ENCODE measurements at places on chromosomes 4 and X.

DNA sequence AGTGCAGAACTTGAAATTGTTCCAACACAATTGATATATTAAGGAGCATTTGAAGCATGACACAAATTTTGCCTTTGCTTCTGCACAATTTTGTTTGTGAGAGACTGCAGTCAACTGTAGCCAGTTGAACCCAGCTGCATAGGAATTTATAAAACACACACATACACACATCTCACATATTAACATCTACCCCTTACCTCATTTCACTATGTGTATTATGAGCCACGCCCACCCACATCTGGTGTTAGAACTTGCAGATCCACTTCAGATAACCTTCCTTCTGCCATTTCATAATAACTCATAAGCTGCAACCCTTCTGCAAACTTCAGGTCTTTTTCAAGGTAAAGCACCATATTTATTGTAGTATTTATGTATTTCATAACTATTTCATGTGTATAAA lies 188.1 kb upstream of the WDFY3 start:
- no peak for DNase-seq

- DNase-seq, result no peak
Measured at GRCh38 chr4:76748649-76749048, 149.3 kb downstream of the SOWAHB start.

DNA sequence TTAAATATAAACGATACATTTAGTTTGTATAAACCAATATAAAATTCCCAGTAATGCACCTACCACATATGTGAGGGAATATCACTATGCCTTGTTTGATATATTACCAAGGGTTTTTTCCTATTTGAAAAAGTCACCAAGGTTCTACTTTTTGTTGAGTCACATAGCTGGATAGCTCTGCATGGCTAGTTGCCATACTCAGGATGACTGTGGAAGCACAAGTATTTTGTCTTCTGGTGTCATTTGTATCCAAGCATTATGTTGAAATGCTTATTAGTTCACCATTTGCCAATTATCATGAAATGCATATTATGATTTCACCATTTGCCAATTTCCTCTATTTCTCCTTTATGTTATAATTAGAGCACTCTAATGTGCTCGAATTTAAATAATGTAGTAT lies 162.7 kb upstream of the TTC29 start:
- DNase-seq, result no peak

DNA sequence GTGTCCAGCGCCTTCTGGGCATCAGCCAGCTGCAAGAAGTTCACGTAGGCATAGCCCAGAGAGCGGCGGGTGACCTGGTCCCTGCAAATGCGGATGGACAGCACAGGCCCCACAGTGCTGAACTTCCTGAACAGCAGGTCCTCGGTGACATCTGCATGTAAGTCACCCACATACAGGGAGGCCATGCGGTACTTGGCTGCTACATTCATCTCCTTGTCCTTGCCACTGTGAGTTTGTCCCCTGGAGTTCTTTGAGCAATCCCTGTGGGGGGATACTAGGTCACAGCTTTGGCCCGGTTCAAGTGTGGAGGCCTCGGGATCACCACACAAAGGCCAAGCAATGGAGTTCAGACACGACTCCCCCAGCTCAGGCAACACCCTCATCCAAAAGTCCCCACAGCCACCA lies 776 bp downstream of the PABPC4L start:
- DNase-seq, result no peak

GRCh38 chr4:8699479-8700145 lies 107.0 kb downstream of the CPZ start:
- no peak for DNase-seq

DNA sequence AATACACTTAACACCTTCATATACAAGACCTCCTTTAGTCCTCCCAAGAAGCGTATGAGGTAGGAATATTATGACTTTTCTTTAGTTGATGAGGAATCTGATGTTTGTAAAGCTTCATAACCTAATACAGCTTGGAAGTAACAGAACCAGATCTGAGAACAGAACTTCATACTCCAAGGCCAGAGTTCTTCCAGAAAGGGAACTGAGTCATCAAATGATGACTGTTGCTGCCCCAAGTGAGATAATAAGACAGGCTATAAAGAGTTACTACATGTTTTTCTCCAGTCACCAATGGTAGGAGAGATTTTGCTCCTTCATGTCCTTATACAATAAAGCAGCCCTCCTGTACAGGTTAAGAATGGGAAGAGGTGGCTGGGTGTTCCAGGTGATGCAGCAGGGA lies 74.3 kb upstream of the ANXA3 start:
- DNase-seq, result no peak

- no peak for DNase-seq
Measured at GRCh38 chr4:24482871-24483270, 101.5 kb downstream of the DHX15 start.

DNA sequence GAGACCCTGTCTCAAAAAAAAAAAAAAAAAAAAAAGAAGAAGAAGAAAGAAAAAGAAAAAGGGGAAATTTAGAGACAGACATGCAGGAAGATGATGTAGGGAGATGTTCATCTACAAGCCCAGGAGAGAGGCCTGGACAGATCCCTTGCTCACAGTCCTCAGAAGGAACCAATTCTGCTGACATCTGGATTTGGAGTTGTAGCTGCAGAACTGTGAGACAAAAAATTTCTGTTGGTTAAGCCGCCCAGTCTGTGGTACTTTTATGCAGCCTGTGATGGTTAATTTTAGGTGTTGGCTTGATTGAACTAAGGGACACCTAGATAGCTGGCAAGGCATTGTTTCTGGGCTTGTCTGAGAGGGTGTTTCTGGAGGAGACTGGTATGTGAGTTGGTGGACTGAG lies 10.1 kb upstream of the STIM2 start:
- DNase-seq, result no peak

GRCh38 chrX:1105671-1106419 lies 106.6 kb downstream of the CRLF2 start:
- no peak for DNase-seq

DNA sequence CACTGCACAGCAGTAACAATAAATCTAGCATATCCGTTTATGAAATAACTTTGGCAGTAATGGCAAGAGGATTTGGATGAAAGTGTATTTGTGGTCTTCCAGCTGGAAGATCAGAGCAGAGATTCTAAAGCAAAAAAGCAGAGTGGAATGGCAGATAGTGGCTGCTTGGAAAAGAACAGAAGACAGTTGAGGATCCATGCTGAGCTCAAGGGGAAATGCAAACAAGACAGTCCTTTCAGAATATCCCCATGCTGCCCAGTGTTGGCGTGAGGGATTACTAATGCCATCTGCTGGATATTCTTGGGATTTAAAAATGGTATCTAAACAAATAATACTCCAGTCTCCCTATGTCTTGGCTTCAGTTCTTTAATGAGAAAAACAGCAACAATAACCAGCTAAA lies 629.1 kb upstream of the ATOH1 start:
- DNase-seq, result no peak

DNA sequence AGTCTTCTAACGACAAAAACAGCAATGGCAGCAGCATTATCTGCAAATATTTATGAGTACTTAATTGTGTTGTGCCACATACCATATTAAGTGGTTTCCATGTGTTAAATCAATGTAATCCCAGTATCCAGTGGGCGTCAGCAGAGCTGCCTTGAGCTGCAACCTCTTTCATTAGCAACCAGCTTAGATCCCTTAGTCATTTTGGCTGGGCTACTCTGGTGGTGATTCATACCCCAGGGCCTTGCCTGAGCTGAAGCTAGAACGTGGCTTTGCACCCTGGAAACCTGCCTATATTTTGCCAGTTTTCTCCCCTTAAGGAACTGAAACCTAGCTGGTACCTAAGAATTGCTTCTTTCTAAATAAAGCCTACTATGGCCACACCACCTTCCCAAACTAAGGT lies 474.3 kb upstream of the FTHL17 start:
- DNase-seq, result no peak

- DNase-seq, result no peak
Measured at GRCh38 chr4:7171191-7171900, 21.0 kb upstream of the SORCS2 start.

GRCh38 chr4:18733961-18734360 lies 712.4 kb upstream of the LCORL start:
- DNase-seq, result no peak

DNA sequence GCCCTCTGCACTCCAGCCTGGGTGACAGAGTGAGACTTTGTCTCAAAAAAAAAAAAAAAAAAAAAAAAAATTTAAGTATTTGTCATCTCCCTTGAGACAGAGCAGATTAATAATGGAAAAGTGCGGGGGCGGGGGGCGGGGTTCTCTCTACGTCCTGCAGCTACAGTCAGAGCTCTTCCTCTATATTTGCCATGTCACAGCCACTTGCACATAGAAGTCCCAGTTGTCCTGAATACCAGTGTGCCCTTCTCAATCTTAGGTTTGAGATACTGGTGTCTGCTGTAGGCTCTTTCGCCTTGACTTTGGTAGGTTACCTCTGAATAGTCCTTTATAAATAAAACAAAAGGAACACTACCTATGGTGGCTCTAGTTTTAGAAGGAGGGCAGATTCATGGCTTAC lies 237.8 kb upstream of the PGRMC2 start:
- no peak for DNase-seq

- DNase-seq, result no peak
Measured at GRCh38 chr4:84384801-84385200, 114.3 kb downstream of the NKX6-1 start.

DNA sequence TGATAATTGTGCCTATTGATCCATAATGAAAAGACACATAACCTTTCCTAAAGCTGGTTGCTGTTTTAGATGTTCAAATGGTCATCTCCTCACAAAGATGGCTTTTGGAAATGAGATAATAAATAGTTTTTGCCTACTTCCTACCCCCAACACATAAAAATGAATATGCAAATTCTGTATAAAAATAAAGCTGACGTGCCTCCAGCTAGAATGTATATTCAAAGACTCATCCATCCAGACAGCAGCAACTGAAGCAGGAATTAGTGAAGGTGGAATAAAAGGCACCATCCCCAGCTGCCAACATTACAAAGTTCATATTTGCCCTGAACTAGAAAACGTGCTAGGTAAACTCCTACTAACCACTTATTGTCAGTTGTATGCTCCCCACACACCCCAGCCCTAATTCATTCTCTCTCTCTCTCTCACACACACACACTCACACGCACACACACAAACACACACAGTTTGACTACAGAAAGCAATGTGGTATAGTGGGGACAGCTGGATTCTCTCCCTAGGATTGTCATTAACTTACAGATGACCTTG lies 53.6 kb downstream of the PCDH19 start:
- no peak for DNase-seq

- DNase-seq, result no peak
Measured at GRCh38 chrX:118114971-118115370, 1.6 kb downstream of the KLHL13 start.

DNA sequence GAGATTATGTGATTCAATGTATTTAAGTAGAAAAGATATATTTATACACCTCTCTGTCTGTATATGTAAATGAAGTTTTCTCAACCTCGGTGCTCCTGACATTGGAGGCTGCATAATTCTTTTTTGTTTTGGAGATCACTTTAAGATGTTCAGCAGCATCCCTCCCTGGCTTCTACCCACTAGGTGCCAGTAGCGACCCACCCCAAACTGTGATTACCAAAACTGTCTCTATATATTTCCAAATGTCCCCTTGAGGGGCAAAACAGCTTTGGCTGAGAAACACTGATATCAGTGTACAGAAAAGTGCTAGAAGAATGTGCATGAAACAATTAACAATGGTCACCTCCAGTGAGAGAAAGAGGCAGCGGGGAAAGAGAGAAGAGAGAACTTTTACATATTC lies 51.2 kb downstream of the DCX start:
- no peak for DNase-seq

DNA sequence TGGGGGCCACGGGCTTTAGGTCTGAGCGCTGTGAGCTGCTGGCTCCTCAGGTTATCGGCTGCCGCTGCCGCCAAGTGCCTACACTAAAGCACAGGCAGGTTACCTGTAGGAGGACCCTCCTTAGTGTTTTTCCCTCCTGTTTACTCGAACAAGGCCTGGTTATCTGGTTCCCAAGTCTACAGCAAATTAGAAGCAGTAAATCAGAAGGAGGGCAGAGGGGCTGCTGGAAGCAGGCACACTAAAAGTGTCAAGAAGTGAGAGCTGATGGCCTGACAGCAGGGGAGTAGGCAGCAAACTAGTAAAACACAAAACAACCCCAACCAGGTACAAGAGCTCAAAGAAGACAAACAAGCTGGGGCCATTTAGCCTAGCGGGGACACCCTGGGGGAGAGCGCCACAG lies 125.0 kb upstream of the PJA1 start:
- DNase-seq, result no peak

DNA sequence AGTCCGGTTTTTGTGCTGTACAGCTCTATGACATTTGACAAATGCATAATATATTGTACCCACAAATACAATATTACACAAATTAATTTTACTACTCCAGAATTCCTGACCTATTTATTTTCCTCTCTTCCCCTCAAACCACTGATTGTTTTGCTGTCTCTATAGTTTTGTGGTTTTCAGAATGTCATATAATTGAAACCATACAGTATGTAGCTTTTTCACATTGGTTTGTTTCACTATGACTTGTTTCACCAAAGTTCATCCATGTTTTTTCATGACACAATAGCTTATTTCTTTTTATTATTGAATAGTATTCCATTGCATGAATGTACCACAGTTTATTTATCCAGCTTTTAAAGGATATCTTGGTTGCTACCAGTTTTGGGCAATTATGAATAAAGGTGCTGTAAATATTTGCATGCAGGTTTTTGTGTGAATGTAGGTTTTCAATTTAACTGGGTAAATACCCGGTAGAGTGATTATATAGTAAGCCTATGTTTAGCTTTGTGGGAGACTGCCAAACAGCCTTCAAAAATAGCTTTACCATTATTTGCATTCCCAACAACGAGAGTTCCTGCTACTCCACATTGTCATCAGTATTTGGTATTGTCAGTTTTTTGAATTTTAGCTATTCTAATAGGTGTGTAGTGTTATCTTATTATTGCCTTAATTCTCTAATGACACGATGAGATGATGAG lies 25.9 kb downstream of the RNF175 start:
- DNase-seq, result no peak

- DNase-seq, result no peak
Measured at GRCh38 chr4:15601862-15602261, 53.3 kb downstream of the FBXL5 start.

DNA sequence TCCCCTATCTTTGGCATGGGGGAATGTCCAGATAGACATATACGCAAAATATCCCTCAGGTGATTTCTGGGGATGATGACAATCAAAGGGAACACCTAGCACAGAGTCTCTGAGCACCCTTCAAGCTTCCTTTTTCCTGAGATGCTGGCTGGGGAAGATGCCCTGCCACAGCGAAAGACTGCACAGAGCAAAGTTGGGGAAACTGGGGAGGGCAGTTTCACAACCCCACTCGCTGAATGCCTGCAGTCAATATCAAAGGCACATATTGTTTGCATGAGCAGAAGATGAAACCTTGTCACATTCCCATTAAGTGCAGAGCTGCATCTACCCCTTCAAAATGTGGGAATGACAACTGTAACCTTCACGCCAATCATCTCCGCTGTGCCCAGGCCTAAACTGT lies 2.6 kb downstream of the GPC4 start:
- no peak for DNase-seq

DNA sequence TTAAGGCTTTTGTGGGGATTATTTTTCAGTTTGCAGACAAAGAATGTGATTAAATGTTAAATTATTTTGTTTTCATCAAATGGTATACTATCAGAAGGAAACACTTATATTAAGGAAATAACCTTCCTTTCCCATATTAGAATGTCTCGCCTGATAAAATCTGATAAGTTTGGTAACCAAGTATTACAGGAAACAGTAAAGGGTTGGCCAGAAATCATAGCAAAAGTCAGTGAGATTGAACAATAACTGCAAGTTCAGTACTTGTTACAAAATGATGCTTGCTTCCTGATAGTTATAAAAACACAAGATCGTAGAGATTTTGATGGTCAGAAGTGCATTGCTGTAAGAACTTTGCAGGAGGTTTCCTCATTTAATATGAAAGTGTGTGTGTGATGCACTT lies 40.5 kb downstream of the FABP2 start:
- no peak for DNase-seq

All from activated CD4-positive, CD25-positive, alpha-beta regulatory T cell treated with anti-CD3 and anti-CD28 coated beads, Interleukin-2, amount 50 U/mL, for 72 hours (primary cell).